ENCODE measurements at places on chromosomes 16 and 17. TPM values are rescaled to one million over a fixed set of nuclear protein-coding genes. Genes with fewer than 3 reads are reported as not detected.

GRCh38 chr17:14061666-14062560, 7.4 kb upstream of the COX10 start:
- DNase-seq: no peak

GRCh38 chr17:50979524-50979927, 113.4 kb upstream of the TOB1 start:
- no peak for DNase-seq

DNA sequence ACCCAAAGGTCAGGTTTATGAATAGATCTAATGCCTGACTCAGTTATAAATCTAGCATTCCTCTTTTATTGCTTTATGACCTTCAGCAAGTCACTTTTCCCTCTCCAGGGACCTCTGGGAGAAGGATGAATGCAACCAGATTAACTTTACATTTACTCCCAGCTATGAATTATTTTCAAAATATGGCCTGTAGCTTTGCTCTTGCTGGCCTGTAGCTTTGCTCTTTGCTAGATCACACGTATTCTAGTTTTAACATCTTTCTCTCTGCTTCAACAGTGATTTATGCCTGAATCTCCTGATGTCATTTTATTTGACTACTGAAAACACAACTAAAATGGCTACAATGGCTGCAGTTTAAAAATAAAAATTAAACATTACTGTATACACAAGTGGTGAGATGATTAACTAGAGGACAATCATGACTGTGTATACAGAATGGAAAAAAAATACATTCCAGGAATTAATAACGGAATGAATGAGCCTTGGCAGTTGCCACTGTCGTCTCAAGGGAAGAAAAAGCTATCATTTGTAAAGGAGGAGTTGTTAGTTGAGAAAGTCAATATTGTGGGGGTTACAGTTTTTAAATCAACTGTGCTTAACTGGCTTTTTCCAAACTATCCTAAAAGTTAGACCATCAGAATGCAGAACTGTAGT, 434.5 kb upstream of the GOT2 start:
- DNase-seq: peak; percentile 15

DNA sequence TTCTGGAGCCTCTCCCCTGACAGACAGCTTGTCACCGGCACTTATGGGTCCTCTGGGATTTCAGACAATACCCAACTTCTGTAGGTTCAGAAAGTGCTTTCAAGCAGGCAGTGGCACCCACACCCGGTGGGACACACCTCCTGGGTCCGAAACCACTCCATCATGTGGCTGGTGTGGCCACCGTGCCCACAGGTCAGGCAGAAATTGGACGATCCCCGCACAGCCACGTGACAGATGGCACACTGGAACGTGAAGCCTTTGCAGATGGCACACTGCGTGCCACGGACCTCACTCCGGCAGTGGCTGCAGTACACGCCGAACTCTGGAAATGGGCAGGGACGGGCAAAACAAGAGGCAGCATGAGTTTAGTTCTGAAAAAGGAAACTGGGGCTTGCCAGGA, 99.5 kb upstream of the FA2H start:
- no peak for DNase-seq

GRCh38 chr17:28573966-28574480, 2.7 kb downstream of the ALDOC start:
- no peak for DNase-seq

GRCh38 chr17:32590974-32591373, 104.2 kb downstream of the CDK5R1 start:
- no peak for DNase-seq

DNA sequence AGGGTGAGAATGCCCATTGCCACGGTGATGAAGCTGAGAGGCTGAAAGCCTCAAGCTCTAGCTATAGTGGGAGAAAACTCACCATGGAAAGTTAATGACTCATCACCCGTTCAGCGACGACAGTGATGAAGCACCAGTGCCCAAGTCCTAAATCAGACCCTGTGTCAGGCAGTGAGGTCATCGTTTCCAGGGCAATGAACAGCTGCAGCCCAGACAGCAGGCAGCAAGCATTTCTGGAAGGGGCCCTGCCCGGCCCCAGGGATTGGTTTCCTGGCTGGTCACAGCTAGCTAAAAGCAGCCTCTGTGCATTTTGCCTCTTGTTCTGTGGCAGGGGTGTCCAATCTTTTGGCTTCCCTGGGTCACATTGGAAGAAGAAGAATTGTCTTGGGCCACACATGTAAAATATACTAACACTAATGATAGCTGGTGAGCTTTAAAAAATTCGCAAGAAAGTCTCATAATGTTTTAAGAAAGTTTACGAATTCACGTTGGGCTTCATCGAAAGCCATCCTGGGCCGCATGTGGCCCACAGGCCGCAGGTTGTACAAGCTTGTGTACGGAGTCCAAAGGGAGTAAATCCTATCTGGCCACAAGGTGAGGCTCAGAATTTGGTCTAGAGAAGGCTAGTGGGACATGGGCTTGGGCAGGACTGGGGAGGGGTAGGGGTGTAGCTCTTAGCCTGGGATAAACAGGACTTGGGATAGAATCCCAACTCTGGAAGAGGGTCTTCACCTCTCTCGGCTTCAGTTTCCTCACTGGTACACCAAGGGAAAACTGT, 40.6 kb downstream of the MIS12 start:
- peak; percentile 92 for DNase-seq

GRCh38 chr16:85504242-85504641, 108.9 kb upstream of the GSE1 start:
- DNase-seq: no peak

DNA sequence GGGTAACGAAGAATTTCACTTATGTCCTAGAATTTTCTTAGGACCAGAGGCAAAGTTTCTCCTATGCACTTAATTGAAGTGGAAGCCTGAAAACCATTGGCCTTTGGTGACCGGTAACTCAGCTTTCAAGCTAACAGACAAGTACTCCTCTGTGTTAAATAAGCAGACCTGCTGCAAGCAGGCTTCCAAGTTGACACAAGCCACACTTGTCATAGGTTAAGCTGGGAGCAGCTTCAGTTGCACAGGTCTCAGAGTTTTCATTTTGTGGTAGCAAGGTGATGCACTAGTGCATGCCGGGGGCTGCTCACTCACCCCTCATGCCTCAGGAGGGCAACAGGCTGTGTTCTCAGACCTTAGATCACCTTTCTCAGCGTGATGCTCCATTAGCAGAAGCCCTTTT, 399.9 kb downstream of the UTP18 start:
- DNase-seq: no peak

DNA sequence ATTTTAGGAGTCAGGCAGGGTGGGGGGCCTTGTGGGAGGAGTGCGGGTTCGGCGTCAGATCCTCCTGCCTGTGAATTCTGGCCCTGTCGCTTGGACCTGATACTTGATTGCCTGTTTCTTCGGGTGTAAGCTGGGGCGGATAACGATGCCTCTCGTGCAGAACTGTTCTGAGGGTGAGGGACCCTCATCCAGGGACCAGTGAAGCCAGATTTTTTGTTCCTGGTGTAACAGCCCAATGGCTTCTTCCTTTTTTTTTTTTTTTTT, 1.3 kb downstream of the TBCD start:
- DNase-seq: no peak

DNA sequence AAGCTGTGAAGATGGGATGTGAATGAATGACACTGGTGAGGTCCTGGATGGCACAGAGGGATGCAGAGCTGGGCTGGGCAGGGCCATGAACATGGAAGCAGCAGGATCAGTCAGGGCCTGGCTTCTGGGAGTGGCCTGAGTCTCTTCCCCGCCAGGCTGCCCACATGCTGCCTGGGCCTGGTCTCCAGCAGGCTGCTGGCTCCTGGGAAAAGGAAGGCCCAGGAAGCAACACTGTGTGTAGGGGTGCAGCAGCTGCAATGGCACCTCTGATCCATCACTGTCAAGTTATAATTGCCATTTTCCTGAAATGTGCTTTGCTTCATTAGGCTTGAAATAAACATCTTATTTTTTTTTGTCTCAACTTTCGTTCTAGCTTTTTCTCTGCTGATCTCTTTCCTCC, 260.2 kb upstream of the N4BP1 start:
- DNase-seq: no peak

PABPN1L gene
- not detected for polyA plus RNA-seq

CCL3 gene
- polyA plus RNA-seq: 3.9 TPM
